ENCODE measurements at places on chromosomes 6 and 20.

- no peak for DNase-seq
These were observed 57.4 kb downstream of the GJA10 start for GRCh38 chr6:89951574-89952104.

- DNase-seq: no peak
These were observed 24.0 kb downstream of the STK35 start for GRCh38 chr20:2125474-2126112.

- no peak for DNase-seq
These were observed at the start of gene FOXS1 for GRCh38 chr20:31845300-31845863. FOXS1 (minus strand) TSS chr20:31845604; CDS start chr20:31845542, 62 bp downstream.

DNA sequence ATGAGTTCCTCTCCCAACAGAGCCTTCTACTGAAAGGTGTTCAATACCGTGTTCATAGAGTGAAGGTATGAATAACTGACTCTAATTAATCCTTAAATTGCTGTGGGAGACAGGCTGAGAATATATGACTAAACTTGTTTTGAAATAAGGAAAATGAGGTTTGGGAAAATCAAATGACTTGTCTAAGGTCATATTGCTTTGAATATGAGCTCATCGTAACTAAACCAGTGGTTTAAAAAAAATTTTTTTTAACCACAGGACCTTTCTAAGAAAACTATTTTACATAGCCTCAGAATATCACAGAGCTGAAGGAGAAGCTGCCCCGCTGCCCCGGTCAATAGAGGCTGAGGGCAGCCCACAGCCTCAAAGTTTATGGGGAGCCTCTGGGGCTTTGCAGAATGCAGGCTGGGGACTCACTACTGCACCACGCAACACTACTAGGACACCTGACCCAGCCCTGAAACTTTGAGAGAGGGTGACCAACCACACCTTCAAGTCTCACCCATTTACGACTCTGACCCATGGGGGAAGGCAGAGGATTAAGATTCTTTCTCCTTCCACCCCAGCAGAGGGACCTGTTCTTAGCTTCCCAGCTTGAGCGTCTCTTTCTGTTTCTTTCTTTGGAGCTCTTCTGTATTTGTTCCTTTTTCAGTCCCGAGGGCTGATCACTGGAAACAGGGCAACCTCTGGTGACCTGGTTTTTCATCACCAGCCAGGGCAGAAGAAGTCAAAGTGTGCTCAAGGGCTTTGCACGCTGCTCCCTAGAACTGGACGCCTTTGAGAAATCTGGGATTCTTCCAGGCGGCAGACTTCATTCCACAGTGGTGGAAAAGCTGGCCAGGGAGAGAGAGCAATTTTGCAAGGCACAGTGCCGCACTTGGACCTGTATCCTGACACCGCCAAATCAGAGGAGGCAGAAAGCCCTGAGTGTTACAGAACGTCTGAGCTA lies 220.2 kb downstream of the ATXN1 start:
- DNase-seq: no peak

DNA sequence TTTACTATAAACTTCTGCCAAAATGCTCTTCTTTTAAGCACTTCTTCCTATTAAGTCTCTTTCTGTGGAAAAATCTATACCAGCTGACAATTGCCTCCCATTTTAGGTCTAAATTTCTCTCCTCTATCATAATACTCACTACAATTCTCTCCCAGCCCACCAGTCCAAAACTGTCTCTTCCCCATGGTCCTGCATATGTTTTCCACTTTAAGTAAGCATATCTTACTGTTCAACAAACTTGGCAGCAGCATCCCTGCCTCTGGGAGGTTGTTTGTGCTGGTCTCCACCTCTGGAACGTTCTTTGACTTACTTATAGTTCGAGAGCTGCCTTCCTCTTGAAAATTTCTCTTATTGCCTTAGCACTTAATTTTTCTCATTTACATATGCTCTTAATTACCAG lies 180.5 kb downstream of the COL12A1 start:
- DNase-seq: no peak

DNA sequence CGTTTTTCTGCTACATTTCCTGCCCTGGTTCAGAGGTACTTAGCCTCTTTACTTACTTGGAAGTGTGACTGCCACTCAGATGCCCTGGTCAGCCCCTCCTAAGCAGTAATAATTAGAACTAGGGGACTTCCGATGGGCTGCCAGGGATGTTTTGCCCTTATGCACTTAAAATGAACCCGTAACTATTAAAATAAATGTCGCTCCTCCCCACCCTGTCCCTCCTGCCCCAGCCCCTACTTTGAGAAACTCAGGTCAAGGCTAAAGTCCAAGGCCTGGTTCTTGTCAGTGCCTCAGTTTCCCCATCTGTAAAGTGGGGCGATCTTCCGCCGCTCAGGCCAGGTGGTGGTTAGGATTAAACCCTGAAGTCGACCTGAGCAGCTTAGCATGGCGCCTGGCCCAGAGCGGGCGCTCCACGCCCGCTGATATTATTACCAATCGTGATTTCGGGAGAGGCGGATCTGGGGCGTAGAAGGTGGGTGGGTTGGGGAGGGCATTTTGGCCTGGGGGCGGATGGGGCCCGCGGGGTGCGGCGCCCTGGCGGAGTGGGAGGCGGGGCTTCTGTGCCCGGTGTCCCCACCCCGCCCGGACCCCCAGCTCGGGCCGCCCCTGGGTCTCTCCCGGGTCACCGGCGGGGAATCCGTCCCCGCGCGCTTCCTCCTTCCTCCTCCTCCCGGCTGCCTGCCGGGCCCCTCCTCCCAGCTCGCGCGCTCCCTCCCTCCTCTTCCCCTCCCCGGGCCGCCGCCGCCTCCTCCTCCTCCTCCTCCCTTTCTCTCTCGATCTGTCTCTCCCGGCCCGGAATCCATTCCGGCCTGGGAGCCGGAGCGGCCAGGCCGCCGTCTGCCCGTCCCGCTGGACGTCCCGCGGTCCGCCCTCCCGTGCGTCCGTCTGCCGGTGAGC lies at the start of gene SRC:
Gene SRC (plus strand): TSS at position 802 of the 897 bp plus-strand sequence. CDS start 38,014 bp downstream, outside the sequence.
- DNase-seq: peak; percentile 35

GRCh38 chr6:149468179-149468578 lies 16.6 kb downstream of the ZC3H12D start:
- DNase-seq: no peak

- no peak for DNase-seq
These were observed 5.9 kb downstream of the C6orf163 start for GRCh38 chr6:87350516-87350915.

DNA sequence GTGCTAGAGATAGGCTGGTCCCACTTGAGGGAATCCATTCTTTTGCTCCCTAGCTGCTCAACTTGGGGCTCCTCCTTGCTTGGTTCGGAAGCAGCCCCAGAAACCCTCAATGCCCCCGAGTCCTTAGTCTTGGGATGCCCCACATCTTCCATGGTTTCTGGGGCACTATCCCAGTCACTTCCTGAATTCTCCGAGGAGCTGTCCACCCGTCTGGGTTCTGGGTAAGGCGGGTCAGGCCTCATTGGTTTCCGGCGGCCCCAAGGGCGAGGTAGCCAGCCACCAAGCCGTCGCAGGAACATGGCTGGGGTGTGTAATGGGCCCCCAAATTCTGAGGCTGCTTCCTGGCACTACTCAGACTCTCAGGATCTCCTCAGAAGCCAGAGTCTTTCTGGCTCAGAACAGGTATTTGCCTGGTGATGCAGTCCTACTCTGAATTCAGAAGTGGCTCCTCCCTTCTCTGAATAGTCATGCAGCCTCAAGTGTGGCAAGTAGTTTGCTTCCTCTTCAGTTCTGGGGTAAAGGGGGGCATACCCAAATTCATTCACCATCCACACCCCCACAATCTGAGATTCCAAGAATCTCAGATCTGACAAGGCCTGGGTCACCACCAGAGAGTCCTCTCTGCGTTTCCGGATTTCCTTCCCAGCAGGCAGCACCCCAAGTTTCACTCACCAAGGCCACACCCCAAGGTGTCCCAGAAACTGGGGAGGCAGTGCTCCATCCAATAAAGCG lies 763 bp downstream of the C6orf47 start:
- no peak for DNase-seq

DNA sequence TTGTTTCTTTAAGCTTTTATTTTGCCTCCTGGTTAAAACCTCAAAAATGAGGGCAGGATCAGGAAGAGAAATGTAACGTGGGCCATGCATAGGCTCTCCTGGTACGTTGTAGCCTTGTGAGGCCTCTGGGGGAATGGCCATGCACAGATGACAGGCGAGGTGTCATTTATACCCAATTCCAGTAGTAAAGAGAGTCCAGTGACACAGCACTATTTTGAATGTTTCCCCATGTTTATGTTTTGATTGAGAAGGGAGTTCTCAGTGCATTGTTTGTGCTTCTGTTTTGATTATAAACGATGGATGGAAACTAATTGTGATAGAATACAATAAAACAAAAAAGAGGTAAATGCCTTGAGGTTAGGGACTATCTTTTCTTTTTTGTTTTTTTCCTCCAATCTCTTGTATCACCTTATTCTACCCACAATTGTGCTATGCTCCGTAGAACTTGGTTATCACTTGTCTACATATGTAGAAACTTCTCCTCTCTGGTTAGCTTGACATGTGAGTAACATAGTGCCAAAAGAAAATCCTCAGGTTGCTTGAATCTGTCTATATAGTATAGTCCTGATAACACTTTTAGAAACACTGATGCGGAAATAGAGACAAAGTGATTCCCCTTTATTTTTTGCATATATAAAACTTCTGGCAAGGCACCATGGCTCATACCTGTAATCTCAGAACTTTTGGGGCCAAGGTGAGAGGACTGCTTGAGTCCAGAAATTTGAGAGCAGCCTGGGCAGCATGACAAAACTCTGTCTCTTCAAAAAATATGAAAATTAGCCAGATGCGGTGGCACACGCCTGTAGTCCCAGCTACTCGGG lies 6.9 kb upstream of the SMIM28 start:
- DNase-seq: no peak

- DNase-seq: no peak
These were observed 70.0 kb downstream of the FAM120B start for GRCh38 chr6:170376386-170377043.

- no peak for DNase-seq
These were observed 90.2 kb downstream of the F13A1 start for GRCh38 chr6:6230286-6230685.

DNA sequence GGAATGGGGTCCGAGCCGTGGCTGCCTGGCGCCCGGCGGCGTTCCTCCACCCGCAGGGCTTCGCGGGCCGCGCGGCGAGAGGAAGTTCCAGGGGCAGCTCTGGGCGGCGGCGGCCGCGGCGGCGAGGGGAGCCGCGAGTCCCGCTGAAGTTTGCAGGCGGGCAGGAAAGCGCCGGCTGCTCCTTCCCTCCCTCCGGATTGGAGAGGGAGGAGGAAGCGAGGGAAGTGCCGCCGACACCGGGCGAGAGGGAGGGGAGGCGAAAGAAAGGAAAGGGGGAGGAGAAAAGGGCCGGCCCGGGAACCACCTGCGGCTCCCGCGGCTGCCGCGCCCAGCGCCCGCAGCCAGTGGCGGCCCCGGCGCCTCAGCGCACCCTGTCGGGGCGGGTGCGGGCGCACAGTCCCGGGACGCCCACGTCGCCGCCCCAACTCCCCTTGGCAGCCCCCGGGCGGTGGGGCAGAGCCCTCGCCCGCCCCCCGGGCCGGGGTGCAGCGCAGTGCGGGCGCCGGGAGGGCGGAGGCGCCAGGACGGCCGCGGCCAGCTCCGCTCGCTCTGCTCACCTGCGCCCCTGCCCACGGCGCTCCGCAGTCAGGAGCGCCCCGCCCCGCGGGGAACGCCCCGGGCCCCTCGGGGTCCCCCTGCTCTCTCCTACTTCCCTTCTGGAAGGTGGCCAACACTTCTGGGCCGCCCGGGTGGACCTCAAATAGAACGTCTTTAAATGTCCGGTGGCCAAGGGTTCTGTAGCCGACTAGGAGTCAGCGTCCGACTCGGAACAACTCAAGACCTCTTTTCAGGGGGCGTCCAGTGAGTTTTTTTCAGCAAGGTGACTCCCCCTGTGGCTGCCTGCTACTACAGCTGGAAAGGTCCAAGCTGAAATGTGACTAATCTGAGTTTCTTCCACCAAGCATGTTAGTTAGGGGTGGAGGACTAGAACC lies 80.3 kb upstream of the CCDC28A start:
- peak; percentile 6 for DNase-seq

DNA sequence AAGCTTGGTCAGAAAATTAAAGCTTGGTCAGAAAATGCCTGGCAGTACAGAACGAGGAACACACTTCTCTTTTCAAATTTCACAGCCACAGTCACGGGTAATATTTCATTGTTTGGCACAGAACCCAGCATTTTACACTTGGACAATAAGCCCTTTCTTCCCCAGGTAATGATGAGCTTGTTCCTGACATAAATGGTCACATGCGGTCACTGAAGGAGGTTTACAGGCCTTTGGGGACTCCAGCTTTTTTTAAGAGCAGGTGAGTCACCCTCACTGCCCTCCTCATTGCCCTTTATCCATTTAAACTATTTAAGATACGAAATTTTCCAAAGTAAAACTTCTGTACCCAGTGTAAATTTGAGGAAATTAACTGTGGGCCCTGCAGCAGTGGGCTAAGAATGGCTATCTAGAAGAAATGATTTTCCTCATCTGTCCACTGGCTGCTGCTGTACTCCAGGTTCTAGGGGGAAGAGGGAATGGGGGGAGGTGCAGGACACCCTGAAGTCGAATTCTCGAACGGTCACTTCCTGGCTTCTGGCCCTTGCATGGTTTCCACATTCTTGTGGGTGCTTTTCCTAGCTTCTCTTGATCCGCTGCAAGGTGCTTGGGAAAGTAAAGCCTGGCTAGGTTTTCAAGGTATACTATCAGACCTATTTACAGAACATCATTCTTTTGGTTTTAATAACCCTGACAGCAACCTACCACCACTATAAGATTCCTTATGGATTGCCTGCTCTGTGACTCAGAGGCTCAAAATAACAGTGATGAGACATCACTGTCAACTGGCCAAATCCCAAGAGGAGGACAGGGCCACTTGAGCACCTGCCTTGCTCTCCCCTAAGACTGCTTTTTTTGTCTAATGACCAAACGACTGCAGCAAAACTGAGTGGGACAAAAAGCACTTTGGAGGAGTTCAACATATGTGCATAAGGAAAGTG lies 75.8 kb downstream of the PREP start:
- no peak for DNase-seq

- DNase-seq: no peak
These were observed 23.4 kb downstream of the PACSIN1 start for GRCh38 chr6:34489207-34489805.

GRCh38 chr20:35606127-35606526 lies 9.5 kb upstream of the SPAG4 start:
- DNase-seq: no peak

- no peak for DNase-seq
These were observed 109.8 kb downstream of the TRERF1 start for GRCh38 chr6:42341771-42342553.

All from activated CD4-positive, alpha-beta T cell treated with anti-CD3 and anti-CD28 coated beads, Interleukin-2, amount 50 U/mL, for 4 hours (primary cell).